Bone marrow (tissue), 2 donors: ENCODE measurements at places on chromosomes 16 and 17.

DNA sequence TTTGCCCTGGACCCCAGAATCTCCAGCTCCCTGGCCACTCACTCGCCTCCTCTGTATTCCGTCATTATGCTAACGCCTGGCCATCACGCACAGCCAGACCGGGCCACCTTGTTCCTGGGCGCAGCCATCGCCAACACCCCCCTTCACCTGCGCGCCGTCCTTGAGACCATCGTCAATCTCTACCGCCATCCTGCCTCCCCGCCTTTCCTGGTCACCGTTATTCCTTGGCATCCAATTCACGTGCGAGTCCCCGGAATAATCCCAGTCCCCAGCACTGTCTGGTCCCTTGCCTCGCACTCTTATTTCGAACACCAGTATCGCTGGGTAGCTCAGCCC lies 541 bp downstream of the VKORC1 start:
- no peak for DNase-seq

DNA sequence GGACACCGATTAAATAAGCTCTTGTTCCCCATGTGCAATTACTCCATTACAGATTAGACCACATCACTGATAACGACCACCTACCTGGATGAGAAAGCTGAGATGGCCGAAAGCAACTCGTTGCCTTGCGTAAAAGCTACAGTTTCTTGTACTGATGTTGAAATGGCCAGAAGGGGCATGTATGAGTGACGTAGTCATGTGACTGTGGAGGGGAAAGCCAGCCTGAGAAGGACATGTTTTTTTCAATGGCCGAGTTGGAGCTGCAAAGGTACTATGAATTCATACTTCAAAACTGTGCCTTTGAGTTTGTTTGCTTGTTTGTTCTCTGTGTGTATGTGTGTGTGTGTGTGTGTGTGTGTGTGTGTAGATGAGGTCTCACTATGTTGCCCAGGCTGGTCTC lies 17.0 kb upstream of the HYDIN start:
- no peak for DNase-seq

GRCh38 chr16:4380119-4381063 lies 8.7 kb downstream of the VASN start:
- no peak for DNase-seq

DNA sequence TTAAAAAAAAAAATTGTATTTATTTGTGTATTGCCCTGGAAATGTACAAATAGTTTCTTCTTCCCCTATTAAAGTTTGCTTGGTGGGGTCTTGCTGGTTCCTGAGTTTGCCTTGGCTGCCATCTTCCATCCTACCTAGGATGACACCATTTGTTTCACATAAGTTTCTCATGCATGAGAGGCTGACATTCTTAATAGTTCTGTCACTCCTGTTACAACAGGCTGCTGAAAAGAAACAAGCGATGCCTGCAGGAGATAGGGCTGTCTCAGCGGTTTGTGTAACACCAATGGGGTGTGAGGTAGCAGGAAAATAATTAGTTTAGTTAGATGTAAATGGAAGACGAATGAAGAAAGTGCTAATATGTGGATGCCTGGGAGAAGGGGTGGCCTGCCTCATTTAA lies 1000.9 kb upstream of the RBFOX1 start:
- no peak for DNase-seq

DNA sequence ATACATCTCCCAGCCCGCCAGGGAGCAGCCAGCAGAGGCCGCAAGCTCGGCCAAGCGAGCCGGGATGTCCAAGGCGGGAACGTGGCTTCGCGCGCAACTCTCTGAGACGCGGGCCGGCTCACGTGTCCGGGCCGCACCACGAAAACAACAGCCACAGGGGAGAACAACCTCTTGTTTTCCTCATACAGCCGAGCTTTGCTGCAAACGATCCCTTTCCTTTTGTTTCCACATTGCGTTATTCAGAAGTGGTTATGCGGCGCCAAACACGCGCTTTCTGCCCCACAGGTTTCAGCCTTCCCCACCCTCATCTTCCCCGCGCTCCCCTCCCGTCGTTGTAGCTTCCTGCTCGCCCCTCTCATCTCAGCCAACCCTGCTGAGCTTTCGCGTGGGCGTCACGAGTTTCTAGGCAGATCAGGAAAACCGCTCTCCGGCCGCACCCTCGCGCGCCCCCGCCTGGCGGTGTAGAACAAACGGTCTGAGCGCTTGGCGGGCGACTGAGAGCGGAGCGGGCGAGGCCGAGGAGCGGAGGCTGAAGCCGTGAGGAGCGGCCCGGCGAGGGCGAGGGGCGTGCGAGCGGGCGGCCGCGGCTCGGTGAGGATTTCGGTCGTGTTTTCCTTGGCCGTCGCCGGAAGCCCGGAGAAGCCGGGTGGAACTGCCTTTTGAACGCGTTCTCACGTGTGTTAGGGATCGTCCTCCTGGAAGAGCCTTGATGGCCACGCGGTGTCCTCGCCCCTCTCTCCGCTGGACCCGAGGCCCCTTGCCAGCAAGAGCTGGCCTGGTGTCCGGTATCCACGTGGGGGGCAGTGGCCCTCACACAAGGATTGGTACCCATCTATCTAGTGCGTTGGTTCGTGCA lies 6.6 kb upstream of the SMARCD2 start:
- DNase-seq = peak; percentile 90

- DNase-seq = no peak
Measured at GRCh38 chr16:55892821-55893220, 17.6 kb upstream of the CES5A start.

DNA sequence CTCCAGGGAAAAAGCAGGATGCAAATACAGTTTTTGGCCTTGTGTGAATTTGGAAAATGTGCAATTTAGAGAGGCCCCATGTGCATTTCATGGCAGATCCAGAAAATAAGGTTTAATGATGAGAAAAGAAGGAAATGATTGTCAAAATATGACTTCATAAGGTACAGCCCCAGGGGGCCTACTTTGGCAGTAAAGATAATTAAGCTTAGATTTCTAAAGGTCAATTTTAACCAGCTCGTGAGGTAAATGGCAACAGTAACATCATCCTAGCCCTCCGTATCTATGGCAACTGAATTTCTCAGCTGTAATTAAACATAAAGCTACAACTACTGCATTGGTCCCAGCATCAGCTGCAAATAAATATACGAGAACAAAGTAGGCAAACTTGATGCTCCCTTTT lies 30.0 kb upstream of the PRSS54 start:
- DNase-seq = no peak

DNA sequence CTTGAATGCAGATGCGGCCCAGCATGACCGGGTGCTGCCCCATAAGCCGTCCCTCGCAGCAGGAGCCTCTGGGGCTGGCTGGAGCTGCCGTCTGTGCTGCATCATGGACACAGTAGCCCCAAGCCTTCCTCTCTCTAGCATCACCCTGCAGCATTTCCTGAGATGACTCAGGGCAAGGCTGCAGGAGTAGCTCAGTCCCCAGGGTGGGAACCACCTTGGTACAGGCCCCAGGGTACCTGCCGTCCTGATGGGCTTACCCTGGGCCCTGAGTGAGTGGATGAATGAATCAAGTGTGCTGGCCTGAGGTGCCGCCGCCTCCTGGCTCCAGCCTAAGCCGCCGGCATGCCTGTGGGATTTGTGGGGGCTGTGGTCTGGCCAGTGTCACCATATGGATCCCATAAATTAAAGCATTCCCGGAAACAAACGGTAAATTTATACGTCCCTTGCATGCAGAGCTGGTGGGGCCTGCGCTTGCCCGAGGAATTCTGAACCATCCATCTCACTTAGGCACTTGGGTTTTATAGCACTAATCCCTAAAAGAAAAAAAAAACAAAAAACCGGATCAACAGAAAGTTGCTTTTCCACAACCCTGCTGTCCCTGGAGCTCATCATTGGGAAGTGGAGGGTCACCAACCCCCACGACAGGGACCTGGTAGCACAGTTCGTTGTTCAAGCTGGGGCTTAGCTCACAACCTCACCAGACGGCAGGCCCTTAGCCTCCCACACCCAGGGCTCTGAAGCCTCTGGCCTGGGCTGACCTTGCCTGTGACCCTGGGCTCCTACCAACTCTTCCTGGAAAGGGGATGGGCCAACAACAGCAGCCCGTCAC lies 242.6 kb upstream of the CIBAR2 start:
- no peak for DNase-seq

GRCh38 chr16:10888320-10888937 lies 11.4 kb downstream of the CIITA start:
- no peak for DNase-seq

DNA sequence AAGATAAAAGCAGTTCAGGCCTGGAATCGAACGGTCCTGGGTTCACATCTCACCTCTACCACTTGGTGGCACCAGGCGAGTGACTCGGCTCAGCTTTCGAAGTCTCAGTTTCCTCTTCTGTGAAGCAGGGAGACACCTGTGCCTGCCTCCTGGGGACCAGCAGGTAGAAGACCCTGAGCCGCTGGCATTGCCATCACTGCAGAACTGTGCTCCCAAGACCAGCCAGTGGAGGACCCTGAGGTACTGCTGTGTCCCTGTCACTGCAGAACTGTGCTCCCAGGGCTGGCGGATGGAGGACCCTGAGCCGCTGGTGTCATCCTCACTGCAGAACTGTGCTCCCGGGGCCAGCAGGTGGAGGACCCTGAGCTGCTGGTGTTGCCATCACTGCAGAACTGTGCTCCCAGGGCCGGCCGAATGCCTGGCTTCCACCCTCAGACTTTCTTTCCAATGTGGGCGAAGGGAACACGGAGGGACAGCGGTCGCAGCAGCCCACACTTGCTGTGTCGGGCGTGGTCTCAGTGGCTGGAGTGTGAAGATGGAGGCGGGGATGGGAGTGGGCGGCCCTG lies 8.7 kb upstream of the SLC7A5 start:
- no peak for DNase-seq

GRCh38 chr16:78816499-78817195 lies 717.2 kb downstream of the WWOX start:
- no peak for DNase-seq

- DNase-seq = no peak
Measured at GRCh38 chr17:82876602-82877379, 37.0 kb upstream of the ZNF750 start.

GRCh38 chr17:2178798-2179501 lies 124.0 kb downstream of the HIC1 start:
- DNase-seq = no peak

- DNase-seq = no peak
Measured at GRCh38 chr17:82031303-82031884, at the start of gene RAC3. Gene RAC3 (plus strand): TSS chr17:82031678. CDS start chr17:82031762, 84 bp downstream.

DNA sequence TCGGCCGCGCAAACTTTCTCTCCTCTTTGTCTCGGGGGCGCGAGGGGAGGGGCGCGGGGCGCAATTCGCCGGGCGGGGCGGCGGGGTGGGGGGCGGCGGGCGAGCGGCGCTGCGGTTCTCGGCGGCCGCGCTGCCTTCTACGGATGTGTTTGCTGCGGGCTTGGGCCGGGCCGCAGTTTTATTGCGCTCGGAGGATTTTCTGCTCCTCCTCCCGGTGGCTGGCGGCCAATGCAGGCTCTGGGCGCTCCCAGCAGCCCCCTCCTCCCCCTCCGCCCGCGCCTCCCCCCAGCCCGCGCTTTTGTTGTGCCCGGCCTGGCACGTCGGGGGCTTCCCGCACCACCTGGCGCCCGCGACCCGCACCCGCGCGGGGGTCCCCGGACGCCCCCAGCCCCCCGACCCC lies at the start of gene TIMP2:
TSS of gene TIMP2 (minus strand) at position 154 of the 400 bp plus-strand sequence. CDS start 299 bp downstream, outside the sequence.
- DNase-seq = peak; percentile 73

- no peak for DNase-seq
Measured at GRCh38 chr16:88298833-88299745, 83.7 kb upstream of the ZNF469 start.

DNA sequence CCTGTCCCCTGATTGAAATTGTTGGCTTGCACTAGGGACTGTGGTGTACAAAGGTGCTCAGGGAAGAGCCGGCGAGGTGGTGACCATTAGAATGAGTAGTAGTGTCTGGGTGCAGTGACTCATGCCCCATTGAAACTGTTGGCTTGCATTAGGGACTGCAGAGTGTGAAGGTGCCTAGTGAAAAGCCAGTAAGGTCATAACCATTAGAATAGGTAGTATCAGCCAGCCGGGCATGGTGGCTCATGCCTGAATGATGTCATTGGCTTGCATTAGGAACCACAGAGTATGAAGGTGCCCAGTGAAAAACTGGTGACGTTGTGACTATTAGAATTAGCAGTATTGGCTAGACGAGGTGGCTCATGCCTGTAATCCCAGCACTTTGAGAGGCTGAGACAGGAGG lies 78.9 kb downstream of the ABCC6 start:
- DNase-seq = no peak

- DNase-seq = no peak
Measured at GRCh38 chr17:80961541-80962330, 29.9 kb upstream of the CHMP6 start.

- no peak for DNase-seq
Measured at GRCh38 chr17:13590441-13590840, 11.3 kb downstream of the HS3ST3A1 start.

GRCh38 chr16:67653789-67654402 lies 6.2 kb downstream of the ACD start:
- DNase-seq = no peak

GRCh38 chr17:62871291-62871690 lies 63.2 kb upstream of the MARCHF10 start:
- no peak for DNase-seq

DNA sequence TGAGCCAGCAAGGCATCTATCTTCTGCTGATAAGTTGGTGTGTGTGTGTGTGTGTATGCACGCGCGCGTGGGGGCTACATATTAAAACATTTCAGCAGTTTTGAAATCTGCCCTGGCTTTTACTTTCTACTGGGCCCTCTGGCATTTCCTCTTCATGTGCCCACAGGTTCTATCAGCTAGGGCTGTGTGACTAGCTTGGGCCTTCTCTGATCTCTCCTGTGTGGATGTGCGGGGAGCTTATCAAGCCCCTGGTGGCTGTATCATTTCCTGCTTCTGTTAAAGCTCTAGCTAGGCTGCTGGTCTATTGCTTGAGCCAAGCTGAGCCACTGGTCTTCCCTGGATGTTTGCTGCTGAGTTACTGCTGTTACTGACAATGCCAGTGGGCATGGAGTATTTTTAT lies 132.5 kb downstream of the AATF start:
- no peak for DNase-seq

GRCh38 chr17:34710226-34710625 lies 130.8 kb downstream of the TMEM132E start:
- no peak for DNase-seq
